ENCODE measurements at places on chromosomes 7 and 10.
A peak's percentile ranks its signal among the peaks of the same experiment; 100 is the strongest.

DNA sequence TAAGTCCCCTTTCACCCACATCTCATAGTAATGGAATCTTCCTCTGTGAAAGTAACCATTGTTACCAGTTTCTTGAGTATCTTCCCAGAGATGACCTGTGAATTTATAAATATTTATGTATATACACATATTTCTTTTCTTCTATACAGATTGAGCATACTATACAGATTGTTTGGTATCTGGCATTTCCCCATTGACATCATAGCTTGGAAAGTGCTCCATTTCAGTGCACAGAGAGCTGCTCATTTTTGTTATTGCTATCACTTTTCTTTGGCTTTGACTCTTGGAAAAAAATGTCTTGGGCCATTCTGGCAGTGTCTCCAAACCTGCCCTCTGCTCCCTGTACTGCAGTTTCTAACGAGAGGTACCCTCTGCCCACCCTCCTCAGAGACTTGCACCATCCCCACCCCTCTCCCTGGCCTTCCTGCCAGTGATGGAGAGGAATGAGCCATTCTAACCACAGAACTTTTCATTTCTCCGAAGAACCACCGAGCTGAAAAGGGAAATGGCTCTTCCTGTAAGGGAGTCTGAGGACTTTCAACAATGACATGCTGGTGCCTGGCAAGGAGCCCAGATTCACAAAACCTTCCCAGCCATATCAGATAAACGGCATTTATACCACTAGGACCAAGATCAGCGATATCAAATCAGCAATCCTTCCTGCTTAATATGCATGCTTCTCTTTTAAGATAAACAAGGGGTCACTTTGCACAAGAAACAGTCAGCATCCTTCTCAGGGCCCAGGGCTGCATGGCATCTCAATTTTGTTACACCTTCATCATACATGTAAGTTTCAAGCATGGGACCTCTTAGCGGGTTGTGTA is 19.7 kb upstream of the CCSER2 start:
- DNase-seq, result peak; percentile 90

GRCh38 chr7:92667816-92668535 is 77.8 kb upstream of the FAM133B start:
- DNase-seq, result no peak

DNA sequence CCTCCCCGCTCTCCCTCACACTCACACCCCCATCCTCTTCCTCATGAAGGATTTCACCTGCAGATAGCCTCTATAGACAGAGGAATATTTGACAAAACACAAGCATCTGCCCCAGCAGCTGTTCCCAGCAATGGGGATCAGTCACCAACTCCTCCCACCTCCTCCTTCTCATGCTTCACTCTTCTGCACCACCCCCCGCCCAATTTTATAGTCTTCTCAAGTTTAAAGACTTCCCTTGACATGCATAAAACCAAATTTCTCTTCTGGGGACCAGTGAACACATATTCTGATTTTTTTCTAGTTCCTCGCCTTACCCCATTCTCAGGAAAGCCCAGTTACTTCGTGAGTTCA is 654.4 kb downstream of the LRMDA start:
- DNase-seq, result no peak

DNA sequence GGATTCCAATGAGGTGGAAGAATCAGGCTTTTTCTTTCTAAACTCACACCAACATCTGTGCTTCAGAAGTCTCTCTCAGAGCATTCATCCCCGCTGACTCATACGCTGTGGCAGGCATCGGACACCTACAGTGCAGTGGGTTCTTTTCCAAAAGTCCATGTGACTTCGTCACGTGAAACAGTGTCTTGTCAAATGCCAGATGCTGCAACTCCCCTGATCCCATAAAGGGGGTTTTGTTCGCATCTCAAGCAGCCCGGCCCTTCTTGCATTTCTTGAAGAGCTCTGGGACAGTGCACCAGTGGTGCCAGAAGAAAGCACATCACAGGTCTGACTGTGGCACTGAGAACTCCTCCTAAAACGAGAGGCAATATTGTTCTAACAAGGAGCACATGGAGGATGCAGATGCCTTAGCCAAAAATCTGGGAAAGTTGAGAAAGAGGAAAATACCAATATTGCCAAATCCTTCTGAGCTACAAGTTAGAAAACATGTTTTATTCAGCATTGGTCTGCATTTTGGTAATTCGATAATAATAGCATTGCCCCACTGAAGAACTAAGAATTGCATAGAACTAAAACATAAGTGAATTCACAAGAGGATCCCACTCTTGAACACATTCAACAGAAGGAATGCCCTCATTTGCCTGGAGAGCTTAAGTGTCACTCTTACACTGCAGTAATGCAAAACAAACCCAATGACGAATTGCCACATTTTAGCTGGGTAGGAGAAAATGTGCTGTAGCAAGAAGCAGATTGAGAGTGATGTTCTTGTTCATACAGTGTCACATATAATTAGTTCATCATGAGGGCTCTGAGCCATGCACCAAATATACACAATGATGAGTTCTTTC is 204.4 kb downstream of the CXCL12 start:
- DNase-seq, result no peak

- DNase-seq, result no peak
Observed at GRCh38 chr10:91756286-91756685, 41.9 kb upstream of the TNKS2 start.

DNA sequence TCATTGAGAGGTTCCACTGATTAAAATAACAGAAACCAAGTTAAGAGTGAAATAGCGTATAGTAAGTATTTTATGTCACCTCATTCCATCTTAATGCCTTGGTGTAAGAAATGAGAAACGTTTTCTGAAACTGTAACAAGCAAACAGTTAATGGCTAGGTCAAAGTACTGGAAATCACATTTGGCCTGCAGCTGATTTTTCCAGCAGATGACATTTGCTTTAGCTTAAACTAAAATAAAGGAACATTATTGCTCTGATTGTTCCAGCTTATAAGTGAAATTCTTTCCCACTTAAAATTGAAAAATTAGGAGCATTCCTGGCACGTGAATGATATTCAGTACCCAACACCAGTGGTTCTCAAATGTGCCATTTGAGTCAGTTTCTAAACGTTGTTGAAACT is 213.6 kb upstream of the DPP6 start:
- DNase-seq, result no peak

- DNase-seq, result no peak
Observed at GRCh38 chr7:108132551-108133265, 2.5 kb upstream of the LAMB4 start.

DNA sequence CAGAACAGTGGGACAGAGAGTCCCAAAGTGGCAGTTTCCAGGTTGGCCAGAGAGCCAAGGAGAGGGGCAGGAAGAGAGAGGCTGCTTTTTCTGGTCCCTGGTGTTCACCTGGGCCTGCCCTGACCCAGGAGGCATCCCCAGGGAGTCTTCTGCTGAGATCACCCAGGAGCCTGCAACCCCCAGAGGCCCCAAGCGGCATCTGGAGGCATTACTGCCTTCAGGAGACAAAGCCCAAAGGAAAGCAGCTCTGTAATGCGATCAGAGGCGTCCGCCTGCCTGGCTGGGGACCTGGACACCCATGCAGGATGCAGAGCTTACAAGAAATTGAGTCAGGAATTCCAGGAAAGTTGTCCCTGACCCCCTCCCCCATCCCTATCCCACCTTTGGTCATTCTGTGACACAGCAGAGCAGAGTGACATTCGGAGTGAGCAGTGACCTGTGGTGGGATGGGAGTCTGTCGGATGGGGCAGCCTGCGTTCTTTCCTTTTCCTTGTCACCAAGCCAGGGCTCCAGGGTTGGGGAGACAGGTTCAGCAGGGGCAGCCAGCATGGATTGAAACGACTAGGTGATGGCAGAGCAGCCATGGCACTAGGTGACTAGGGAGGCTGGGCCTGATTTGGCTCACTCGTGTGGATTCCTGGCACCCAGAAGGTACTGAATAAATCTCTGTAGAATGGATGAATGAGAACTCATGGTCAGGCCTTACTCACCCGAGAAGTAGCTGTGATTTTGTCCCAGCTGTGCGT is 10.4 kb downstream of the UNC5B start:
- no peak for DNase-seq

- DNase-seq, result no peak
Observed at GRCh38 chr7:99255463-99255862, 17.2 kb upstream of the MYH16 start.

DNA sequence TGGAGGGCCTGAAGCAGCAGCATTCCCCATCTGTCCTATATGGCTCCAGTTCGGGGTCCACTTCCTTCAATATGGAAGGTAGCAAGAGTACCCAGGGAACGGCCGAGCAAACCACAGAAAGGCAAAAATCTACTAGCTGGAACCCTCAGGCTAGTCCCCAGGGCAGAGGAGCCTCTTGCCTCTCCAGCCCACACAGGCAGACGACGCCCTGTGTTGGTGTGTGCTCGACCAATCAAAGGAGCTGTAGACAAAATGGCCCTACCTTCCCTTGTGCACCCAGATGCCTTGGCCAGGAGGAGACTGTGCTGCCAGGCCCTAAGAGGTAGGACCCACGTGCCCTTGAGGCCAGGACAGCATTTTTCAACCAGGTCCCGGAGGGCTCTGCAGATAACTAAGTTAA is 91.5 kb downstream of the FAM53B start:
- no peak for DNase-seq

GRCh38 chr10:122281018-122281626 is 10.0 kb downstream of the BTBD16 start:
- no peak for DNase-seq

- peak; percentile 44 for DNase-seq
Observed at GRCh38 chr10:19904202-19904661, 88.0 kb downstream of the PLXDC2 start.

DNA sequence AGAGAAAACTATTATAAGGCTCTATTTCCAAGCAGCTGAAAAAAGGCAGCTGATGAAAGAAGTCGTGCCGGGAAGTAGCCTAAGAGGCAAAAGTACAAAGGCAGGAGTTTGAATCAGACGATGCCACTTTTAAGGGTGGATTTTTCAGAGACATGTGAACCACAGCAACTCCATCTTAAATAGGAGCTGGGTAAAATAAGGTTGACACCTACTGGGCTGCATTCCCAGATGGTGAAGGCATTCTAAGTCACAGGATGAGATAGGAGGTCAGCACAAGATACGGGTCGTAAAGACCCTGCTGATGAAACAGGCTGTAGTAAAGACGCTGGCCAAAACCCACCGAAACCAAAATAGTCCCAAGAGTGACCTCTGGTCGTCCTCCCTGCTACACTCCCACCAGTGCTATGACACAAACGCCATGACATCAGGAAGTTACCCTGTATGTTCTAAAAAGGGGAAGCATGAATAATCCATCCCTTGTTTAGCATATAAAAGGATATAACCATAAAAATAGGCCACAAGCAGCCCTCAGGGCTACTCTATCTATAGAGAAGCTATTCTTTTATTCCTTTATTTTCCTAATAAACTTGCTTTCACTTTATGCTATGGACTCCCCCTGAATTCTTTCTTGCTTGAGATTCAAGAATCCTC is 45.5 kb upstream of the PRSS1 start:
- peak; percentile 83 for DNase-seq

DNA sequence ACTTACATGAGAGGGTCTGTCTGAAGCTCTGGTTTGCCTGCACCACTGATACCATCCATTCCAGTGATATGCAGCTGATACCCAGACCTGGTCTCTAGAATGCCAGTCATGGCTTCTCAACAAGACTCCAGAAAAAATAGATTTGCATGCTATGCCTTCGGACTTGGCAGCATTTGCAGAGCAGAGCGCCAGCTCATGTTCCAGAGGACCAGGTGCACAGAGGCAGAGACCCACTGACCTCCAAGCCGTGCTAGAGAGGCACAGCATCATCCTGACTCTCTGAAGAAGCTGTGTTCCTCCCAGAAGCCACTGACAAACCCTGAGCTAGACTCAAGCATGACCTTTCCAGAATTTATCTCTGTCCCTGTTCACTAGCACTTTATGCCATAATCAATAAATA is 6.9 kb upstream of the PRKAG2 start:
- DNase-seq, result no peak

DNA sequence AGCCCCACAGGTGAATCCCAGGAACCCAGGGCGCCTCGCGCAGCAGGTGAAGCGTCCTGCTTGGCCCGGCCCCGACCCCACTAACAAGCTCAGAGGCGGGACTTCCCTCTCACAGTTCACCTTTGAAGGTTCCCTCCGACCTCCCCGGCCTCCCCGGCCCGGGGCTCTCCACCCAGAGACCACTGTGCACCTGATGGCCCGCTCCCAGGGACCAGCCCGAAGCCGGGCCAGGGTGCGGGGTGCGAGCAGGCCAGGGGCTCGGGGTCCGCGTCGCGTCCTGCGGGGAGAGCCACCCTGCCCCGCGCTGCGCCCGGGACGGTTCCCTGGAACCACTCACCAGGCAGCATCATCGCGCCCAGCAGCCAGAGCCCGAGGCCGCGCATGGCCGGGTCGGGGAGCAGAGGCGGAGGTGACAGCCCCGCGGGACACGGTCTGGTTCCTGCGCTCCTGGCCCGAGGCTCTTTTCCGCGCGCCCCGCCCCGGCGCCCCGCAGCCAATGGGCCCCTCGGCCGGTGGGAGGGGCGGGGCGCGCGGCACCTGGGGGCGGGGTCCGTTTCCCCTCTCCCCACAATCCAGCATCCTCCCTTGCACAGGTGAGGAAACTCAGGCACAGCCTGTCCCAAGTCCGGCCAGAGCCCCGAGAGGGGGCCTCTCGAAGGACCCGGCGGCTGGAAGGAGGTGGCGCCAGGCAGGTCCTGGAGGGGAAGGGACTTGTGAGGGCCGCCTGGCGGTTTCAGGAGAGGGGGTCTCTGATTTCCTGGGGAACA is at the start of gene ADAM8:
Gene ADAM8, minus strand, starts transcription at position 434 of the 767 bp plus-strand sequence. Its CDS starts 51 bp downstream, at position 383.
- peak; percentile 30 for DNase-seq

DNA sequence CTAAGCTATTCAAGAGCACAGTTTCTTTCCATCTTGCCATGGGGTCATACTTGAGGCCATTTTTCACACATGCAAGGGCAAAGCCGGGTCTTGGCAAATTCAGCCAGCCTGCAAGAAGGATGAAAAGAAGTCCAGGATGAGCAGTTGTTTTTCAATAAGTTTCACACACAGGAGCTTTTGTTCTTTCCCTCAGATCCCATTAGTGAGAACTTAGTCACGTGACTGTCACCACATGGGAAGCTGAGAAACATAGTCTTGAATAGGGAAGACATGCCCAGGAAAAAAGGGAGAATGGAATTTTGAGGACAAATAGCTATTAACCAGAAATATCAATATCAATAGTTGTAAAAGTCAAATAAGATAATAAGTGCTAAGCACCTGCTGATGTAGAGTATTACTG is 137.7 kb downstream of the AHR start:
- DNase-seq, result no peak

- no peak for DNase-seq
Observed at GRCh38 chr7:132381742-132382472, 194.4 kb downstream of the PLXNA4 start.

DNA sequence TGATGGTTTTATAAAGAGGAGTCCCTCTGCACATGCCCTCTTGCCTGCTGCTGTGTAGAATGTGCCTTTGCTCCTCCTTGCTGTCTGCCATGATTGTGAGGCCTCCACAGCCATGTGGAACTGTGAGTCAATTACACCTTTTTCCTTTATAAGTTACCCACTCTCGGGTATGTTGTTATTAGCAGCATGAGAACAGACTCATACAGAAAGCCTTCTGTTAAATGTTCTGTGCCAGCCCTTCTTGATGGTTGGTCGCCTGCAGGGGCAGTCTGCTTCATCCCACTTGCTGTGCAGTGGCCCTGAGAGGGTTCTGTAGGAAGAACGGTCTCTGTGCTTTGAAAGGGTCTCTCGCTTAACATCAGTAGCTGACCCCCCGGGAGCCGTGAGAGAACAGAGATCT is 248.9 kb upstream of the IGFBP3 start:
- no peak for DNase-seq

- no peak for DNase-seq
Observed at GRCh38 chr7:24135003-24135817, 148.8 kb upstream of the NPY start.
